Renal cortex interstitium (tissue), 15 donors: ENCODE measurements at places on chromosomes 6 and 20.

DNA sequence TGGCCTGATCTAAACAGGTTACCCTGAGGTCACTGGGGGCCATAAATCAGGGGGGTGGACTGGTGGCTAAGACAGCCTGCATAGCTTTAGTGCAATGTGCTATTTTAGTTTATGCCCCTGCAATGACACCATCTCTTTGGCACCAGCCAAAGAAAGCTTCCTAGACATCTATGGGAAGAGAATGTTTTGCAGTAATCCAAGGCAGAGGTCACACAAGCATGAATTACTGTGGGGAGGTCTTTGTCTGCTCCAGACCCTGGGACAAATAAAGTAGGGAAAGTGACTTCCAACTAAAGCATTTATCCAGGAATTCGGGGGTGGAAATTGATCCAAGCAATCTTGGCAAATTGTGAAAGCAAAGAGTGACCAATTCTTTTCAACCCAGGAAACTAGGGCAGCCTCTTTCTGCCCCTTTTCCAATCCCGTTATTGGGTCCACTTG, 5.3 kb downstream of the RIPOR2 start:
- no peak for DNase-seq

- DNase-seq, result no peak
Measured at GRCh38 chr6:157520596-157521361, 139.8 kb downstream of the ZDHHC14 start.

DNA sequence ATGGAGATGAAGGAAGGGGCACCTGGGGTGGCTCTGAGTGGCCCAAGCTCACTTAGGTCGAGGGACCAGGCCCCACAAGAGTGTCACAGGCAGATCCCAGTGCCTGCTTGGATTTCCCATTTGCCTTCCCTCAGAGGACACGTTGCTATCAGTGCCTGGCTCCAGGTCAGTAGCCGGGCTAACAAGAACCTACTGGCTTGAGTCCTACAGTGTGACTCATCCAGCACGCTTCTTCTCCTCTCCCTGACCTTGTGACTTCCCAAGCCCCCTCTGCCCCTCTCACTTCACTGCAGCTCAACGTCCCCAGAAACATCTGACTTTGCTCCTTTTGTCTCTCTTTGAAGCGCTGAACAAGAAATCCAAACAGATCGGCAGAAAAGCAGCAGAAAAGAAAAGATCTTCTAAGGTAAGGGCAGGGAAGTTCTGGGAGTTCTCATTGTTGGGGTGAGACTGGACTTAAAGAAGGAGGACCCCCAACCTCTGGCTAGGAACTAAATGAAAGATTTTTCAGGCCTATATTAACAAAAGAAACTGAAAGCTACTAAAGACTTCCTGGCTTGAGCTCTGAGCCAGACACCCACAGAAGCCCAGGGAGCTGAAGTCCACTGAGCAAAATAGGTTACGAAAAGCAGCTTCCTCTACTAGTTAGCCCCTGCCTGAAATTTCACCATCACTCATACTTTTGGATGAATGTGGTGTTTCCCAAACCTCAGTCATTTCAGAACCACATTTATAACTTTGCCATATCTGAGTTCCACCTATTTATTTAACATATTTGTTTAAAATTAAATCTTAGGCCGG, 21.5 kb downstream of the ASIP start:
- no peak for DNase-seq

DNA sequence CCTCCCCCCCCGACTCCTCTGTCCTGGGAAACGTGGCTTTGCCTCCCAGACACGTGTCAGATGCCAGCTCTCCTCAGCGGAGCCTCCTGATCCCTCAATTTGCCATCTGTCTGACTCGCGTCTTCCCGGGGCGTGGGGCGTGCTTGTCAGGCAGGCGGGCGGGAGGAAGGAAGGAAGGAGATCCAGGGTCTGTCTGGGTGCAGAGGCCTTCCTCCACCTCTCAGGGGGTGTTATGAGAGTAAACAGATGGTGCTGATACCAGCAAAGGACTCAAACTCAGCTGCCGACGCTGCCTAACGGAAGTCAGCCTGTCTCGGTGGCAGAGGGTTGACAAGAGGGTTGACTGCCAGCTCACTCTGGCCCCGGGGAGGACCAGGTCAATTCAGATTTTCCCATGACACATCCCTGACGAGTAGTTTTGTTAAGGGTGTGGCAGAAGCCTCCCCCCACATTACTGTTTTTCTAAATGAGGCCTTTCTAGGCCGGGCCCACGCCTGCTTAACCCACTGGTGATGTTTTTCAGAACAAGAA, 17.0 kb downstream of the UQCC2 start:
- DNase-seq, result no peak

GRCh38 chr6:170134031-170134470, 156.8 kb downstream of the DLL1 start:
- DNase-seq, result no peak

GRCh38 chr6:94487371-94487770, 1068.0 kb upstream of the EPHA7 start:
- DNase-seq, result no peak

DNA sequence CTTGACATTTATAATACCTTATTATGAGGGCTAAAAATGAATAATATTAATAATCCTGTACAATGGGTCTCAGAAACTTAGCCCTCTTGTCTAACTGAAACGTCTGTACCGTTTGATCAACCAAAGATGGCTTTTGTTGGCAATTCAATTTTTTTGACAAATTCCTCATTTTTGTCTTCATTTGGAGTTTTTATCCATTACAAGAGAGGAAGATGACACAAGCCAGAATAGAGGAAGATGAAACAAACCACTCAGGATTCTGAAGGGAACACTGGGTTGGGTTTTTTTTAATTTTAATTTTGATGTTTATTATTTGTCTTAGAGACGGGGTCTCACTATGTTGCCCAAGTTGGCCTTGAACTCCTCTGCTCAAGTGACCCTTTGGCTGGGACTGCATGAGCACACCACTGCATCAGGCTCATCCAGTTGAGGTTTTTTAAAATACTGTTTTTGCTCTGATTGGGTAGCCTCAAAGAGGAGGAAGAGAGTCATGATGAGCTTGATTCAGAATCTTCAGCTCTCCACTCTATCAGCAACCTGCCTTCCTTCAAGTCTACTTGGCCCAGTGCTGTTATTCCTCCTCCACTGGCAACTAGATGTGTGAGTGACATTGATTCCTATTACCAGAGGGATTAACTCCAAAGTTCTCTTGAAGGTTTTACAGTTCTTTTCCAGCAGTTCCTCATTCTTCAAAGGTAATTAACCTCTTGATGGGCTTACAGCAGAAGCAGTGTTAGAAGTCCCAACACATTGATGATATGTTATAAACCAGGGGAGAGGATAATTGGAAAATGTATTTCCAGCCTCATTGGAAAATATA, 71.3 kb downstream of the ATXN1 start:
- DNase-seq, result no peak

GRCh38 chr20:19921284-19921793, 95.8 kb upstream of the NAA20 start:
- DNase-seq, result no peak

DNA sequence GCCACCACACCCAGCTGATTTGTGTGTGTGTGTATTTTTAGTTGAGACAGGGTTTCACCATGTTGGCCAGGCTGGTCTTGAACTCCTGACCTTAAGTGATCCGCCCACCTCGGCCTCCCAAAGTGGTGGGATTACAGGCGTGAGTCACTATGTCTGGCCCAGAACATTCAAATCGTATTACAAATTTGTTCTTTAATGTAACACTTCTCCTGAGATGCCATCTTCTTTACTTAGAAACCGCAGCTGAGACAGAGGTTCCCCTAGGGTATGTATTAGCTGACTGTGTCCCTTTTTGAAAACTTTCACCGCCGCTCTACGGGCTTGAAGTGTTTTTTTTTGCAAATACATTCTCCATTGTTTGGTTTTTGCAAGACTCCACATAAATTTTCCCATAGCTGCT, 62.6 kb downstream of the TOX2 start:
- DNase-seq, result no peak

DNA sequence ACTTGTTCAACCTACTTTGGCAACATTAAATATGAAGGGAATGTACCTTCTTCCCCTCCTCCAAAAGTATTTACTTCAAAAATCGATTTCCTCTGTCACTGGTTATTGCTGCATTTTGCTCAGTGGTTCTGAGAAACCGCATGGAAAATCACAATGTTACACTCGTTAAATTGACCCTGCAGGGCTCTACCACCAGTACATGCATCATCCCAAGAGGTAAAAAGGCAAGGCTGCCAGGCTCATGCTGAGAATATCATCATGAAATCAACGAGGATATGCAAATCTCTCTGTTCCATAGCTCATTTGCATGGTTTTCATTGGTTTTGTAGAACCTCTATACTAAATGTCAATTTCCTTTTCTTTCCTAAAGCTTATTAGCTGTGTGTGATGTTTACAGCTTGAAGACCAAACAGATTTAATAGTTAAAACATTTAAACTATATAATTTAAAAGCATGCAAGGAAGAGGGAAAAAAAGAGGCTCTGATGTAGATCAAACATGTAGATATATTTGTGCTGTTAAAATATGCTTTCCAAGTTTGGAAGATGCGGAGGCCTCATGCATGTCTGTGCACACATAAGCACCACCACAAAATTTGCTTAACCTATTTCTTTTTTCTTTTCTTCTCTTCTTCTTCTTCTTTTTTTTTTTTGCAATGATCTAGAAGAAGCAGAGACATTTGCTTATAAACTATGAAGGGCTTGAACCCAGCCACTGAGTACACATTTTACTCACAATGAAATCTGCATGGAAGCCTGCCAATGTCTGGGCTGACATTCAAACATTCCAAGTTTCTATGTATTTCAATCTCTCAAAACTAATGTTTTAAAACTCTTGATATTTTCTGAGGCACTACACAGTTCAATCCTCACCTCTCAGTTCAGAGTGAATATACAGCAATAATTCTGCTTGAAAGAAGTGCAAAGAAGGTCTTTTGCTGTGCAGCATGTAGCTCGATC, 194.0 kb downstream of the GMPR start:
- DNase-seq, result no peak

DNA sequence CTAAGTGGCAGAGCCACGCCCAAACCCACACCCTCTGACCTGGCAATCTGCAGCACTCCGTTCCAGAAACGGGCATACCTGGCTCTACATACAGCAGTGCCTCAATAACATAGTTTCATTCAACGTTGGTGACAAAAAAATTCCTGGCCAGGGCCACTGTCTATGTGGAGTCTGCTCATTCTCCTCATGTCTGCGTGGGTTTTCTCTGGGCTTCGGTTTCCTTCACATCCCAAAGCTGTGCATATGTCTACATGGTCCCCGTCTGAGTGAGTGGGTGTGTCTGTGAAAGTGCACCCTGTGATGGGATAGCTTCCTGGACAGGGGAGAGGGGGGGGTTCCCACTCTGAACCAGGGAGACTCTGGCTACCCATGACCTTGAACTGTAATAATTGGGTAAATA, 2.1 kb downstream of the KIAA0319 start:
- no peak for DNase-seq

- no peak for DNase-seq
Measured at GRCh38 chr6:169626649-169627048, 75.2 kb downstream of the WDR27 start.

DNA sequence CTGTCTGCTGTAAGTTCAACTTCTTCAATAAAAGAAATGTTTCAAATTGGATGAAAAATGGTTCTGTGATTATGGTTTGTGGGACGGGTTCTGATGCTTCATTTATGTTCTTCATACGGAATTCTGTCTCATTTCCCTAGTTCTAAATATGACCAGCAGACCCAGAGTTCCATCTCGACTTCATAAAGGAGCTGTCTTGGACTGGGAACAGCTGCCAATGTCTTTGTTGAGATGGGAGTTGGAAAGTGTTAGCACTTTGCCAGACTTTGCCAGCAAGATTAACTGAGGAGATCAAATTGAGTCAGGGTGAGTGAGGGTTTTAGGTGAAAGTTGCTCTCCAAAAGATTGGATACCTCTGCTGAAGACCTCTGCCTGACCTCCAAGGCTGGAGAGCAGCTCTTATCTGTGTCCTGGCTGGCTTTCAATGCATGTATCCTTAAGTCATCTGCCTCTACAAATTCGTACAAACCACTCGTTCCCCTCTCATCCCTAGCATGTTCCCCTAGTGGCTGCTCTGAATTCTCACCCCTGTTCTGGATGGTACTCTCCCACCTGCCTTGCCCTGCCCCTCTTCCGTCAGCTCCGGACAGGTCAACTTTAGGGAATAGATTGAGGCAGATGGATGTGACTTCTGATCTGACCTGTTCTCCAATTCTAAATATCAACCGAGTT, at the start of gene EFCAB8:
Gene EFCAB8, plus strand, starts transcription at position 223 of the 672 bp plus-strand sequence. CDS start 4,870 bp downstream, outside the sequence.
- no peak for DNase-seq

- DNase-seq, result no peak
Measured at GRCh38 chr6:137286916-137287315, 67.7 kb upstream of the IFNGR1 start.
